Smooth muscle cell of bladder (primary cell): ENCODE measurements at places on chromosomes 13 and 19. TPM values are rescaled to one million over a fixed set of nuclear protein-coding genes. Genes with fewer than 3 reads are reported as not detected.

The ZNF296 gene
- total RNA-seq = not detected in 2 replicates

The ZNF560 gene
- 0.37 and 0.57 TPM in 2 replicates for total RNA-seq

The CTU1 gene
- 3.8 and 5.5 TPM in 2 replicates for total RNA-seq

The NTN5 gene
- not detected in 2 replicates for total RNA-seq

The BORA gene
- total RNA-seq = 1.4 and 2.1 TPM in 2 replicates

The CYP2A7 gene
- not detected in 2 replicates for total RNA-seq

The LRRC63 gene
- under 0.01 TPM in 1 of 2 replicates, not detected in the other for total RNA-seq

The PALM3 gene
- total RNA-seq = under 0.01 and 0.28 TPM in 2 replicates

The ZNF525 gene
- 4.4 and 10.0 TPM in 2 replicates for total RNA-seq

The OR7C1 gene
- total RNA-seq = not detected in 2 replicates

The JAK3 gene
- total RNA-seq = 1.00 and 2.3 TPM in 2 replicates

The GPR183 gene
- 0.09 TPM in 1 of 2 replicates, not detected in the other for total RNA-seq

The PIAS4 gene
- total RNA-seq = 20.1 and 25.1 TPM in 2 replicates

The ZNF471 gene
- total RNA-seq = 3.3 and 4.7 TPM in 2 replicates
